ENCODE measurements at places on chromosomes 12 and 14.

DNA sequence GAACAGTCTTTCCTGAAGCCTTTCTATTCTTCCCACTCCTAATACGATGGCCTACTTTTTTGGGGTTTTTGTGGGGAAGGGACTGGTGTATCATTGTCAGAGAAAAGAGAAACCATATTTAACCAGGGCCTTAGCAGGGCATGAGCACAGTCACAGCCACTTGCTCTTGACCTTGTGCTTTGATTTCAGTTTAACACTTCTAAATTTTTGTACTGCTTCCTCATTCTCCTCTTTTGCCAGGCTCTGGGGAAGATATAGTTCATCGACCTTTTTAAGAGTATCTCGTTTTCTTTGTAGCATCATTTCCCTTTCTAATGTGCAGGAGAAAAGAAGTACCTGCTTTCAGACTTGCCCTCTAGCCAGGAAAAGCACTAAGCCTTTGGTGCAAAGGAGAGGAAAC lies 2.2 kb downstream of the ZBTB1 start:
- DNase-seq = no peak

- DNase-seq = no peak
Measured at GRCh38 chr12:19236656-19237055, 107.1 kb downstream of the PLEKHA5 start.

DNA sequence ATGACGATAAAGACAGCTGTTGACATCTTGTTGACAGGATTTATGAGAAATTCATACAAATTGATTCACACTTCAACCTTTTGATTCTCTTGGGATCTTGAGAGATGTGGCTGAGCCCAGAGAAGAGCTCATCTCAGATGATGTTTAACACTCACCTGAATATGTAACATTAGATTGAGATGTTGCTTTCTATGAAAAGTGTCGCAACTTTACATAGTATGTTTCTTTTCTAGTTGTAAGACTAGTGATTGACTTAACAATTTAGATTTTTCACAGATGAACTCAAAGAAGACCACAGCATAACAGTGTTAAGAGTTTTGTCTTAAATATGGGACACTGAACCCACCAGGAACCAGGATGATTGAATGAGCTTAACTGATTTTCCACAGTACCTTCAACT lies 40.6 kb upstream of the P2RX7 start:
- no peak for DNase-seq

GRCh38 chr12:95107362-95107761 lies 33.9 kb upstream of the NR2C1 start:
- no peak for DNase-seq

- no peak for DNase-seq
Measured at GRCh38 chr14:105312973-105313372, 1.6 kb upstream of the PACS2 start.

DNA sequence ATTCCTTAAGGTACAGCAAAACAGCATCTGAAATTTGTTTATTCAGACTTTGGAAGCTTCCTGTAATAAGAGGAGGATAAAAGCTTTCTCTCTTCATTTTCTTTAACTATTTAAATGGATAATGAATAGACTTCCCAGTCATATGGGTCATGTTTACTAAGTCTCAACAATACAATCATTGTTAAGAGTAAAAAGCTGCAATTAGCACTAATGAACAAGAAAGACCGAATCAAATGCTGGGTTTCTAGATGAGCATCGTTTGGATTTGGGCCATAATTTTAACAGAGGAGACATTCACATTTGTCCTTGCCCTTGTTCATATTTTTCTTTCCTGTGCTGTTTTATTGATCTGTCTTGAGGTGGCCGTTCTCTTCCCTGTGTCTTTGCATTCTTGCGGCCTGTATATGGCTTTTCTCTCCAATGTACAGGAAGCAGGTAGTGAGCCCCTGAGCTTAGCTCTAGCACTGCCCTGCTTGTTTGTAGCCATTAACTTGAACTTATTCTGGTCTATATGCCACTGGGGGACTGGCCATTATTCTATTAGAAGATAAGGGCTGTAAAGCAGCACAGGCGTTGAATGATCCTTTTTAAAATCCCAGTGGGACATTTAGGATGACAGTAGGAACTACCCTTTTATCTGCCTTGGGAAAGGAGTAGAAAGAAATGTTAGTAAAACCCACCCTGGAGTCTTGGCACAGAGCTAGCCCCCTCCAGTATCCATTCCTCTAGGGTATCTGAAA lies 34.6 kb downstream of the ABHD12B start:
- no peak for DNase-seq

DNA sequence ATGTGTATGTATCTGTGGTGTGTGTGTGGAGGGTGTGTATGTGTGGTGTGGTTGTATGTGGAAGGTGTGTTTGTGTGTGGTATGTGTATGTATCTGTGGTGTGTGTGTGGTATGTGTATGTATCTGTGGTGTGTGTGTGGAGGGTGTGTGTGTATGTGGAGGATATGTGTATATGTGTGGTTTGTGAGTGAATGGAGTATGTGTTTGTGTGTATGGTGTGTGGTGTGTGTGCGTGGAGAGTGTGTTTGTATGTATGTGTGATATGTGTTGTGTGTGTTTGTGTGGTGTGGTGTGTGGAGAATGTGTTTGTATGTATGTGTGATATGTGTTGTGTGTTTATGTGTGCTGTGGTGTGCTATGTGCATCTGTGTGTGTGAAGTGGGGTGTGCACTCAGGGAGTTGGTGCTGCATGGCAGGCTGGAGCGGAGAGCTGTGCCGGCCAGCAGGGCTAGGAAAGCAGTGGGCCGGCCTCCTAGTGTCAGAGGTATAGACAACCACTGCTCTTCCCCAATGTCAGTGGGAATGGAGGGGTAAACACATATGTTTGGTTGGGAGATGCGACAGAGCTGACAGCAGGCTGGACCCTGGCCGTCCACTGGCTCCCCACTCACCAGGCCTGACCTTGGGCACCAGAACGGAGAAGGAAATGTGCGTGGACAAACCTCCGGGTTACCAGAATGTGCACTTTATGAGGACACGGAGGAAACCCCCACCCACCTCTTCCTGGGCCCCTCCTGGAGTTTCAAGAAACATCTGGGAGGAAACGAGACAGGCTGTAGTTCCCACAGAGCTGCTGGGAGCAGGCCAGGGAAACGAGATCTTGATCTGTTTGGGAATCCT lies 60.7 kb downstream of the CLMN start:
- DNase-seq = no peak

DNA sequence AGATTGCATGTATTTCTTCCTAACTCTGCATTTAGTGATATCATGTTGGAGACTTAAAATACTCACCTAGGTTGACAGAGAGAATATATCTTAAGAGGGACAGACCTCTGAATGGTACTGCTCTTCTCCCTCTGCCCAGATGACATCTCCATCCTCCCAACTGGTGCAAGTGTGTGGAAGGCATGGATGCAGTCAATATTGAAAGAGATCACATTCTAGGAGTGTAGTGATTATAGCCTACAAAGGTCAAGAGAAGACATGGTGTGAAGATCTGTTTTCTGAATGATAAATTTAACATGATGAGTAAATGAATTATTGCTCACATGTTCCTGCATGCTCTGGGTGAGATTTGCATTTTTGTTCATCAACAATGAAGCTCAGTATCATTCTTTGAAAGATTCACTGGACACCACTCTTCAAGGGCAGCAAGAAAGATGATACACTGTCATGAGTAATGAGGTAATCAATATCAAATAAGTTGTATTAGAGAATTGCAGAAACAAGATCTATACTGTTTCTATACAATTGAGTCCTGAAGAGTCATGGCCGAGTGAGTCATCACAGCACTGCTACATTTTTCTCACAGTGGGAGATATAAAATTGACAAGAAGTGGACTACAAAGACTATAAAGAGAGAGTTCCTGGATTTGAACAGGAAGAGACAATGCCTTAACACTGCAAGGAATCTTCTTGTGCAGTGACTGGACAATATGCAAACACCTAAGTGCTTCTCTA lies 183.3 kb upstream of the KRR1 start:
- DNase-seq = no peak

DNA sequence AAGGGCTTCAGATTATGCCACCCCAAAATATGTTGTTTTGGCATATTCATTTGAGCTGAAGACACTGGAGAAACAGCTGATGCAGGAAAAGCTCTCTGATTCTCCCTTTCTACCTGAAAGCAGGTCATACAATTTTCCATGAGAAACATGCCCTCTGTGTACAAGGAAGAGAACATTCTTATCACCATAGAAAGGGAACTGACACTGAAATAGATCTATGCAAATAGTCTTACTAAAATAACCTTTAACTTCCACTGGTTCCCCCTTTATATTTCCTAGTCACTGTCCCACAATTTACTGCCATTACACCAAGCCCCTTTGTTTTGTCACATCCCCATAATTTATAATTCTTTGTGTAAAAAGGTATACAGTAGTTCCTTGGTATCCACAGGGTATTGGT lies 9.6 kb upstream of the PHC1 start:
- no peak for DNase-seq

- no peak for DNase-seq
Measured at GRCh38 chr14:96756745-96757144, 40.4 kb upstream of the VRK1 start.

GRCh38 chr12:76784600-76785051 lies 20.7 kb downstream of the ZDHHC17 start:
- DNase-seq = no peak

GRCh38 chr14:22448905-22449599 lies 140.0 kb downstream of the DAD1 start:
- DNase-seq = no peak

- no peak for DNase-seq
Measured at GRCh38 chr14:51370758-51371386, 130.8 kb downstream of the TMX1 start.
